AG10803 (cell line): ENCODE measurements at places on chromosomes 3 and 15.

DNA sequence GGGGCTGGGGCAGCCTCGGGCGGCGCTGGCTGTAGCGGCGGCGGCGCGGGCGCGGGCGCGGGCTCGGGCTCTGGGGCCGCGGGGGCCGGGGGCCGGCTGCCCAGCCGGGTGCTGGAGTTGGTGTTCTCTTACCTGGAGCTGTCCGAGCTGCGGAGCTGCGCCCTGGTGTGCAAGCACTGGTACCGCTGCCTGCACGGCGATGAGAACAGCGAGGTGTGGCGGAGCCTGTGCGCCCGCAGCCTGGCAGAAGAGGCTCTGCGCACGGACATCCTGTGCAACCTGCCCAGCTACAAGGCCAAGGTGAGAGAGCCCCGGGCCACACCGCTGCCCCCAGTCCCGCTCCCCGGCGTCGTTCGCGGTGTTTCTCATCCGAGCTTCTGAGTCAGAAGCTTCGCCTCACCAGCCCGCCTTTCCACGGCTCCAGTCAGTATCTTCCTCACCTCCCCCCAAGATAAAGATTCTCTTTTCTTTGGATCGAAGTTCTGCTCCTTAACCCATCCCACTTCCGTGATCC, 600 bp downstream of the FBXO45 start:
- peak; percentile 16 for DNase-seq

- DNase-seq, result no peak
Measured at GRCh38 chr3:62371720-62372591, 1.4 kb downstream of the FEZF2 start.

- DNase-seq, result no peak
Measured at GRCh38 chr3:149369991-149370866, 7.2 kb downstream of the TM4SF1 start.

- DNase-seq, result no peak
Measured at GRCh38 chr3:51379301-51379700, 5.8 kb upstream of the MANF start.

GRCh38 chr15:75713338-75713895, 769 bp upstream of the CSPG4 start:
- peak; percentile 25 for DNase-seq

DNA sequence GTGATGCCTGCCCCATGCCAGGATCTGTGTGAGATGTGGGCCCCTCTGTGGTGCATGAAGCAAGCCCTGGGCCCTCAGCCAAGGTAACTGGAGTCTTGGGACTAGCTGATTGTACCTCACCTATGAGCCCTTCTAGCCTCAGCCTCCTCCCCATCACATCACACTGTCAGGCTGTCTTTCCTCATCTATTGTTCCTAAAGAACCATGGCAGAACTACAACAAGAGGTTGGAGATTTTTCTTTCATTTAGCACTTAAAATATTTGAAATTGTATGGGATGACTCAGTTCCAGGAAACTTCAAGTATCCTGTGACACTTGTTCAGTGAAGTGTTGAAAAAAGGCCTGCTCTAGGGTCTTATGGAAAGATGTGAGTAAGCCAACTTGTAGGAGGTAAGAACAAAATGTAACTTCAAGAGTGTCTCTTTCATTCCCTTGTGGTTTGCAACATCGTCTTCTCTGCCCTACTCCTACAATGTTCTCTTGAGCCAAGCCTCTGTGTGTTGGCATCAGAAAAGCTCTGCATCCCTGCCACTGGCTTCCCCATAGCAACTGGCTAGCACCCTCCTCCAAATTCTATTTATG, 58.7 kb upstream of the TIPARP start:
- peak; percentile 88 for DNase-seq

DNA sequence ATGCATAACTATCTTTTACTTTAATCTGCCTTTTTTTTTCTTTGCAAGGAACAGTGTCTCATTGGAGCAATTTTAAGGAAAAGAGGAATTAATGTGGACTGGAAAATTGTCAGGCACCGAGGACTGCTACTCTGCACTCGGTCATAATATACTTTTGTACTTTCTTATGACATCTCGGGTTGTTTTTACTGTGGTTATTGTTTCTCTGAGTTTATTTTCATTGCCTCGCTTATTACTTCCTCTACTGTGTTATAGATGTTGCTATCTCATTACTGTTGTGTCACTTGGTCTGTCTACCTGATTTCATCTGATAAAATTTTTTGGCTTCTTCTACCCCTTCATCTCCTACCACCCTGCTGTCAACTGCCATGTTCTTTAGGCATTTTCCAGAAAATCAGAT, 213.5 kb upstream of the POU1F1 start:
- no peak for DNase-seq

DNA sequence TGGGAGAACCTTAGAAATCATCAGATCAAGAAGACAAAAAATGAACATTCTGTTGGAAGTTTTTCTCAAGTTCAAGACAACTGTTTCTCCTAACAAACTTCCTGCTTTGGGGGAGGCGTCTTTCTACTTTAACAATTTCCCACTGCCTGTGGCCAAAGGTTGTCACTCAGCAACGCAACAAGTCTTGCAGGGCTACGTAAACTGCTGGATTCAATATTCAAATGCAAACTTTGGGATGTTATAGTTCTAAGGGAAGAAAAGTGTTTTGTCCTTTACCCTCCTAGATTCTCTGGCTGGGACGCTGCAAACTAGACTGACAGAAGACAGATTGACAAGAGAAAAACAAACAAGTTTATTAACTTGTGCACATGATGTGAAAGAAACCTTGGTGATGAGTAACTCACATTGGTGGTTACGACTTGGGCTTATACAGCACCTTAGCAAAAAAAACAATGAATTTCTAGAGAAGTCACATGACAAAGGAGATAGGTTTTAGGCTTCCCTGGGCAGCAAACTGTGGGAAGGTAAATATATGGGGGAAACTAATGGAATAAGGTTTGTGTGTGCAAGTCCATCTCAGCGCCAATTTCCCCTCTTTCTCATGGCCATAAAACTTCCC, 34.0 kb upstream of the ARPIN start:
- no peak for DNase-seq

DNA sequence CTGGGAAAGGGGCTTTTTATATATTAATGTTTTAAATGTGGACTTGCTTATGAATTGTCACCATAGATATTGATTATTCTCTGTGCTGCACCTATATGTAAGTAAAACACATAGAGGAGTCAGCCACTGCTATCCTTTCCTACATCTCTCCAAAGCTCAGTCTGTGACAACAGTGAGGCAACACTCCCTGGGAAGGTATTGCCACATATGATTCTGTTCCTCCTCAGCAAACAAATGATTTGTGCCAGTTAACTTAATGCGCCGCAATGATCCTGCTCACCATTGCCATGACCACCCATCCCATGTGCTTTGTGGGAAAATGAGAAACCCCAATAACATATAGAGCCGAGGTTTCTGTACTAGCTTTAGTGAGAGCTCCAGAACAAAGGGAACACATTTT, 75.1 kb upstream of the FBN1 start:
- peak; percentile 81 for DNase-seq

- DNase-seq, result no peak
Measured at GRCh38 chr3:61154457-61155198, 96.6 kb downstream of the FHIT start.

GRCh38 chr15:42704492-42704926, 32.4 kb downstream of the CDAN1 start:
- DNase-seq, result peak; percentile 65

GRCh38 chr3:150439657-150440056, 31.6 kb downstream of the TSC22D2 start:
- peak; percentile 37 for DNase-seq

- no peak for DNase-seq
Measured at GRCh38 chr3:22920006-22920405, 283.1 kb upstream of the UBE2E2 start.

DNA sequence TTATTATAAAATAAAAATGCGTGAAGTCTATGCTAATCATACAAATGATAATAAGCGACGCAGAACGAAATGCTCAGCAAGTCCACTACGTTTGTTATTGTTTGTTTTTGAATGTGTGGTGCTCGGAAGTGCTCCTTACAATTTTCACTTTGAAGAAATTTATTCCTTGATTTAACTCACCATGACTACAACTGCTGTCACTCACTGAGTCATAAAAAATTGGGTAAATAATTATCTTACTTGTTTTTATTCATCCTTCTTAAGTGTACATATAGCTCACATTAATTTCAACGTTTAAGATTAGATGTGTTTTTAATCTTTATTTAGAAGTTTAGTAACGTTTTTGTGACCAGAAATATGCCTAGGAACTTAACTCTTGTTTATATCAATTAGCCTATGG, 66.7 kb upstream of the NANOGP8 start:
- DNase-seq, result no peak

- peak; percentile 59 for DNase-seq
Measured at GRCh38 chr15:79007066-79007465, 62.2 kb upstream of the CTSH start.

DNA sequence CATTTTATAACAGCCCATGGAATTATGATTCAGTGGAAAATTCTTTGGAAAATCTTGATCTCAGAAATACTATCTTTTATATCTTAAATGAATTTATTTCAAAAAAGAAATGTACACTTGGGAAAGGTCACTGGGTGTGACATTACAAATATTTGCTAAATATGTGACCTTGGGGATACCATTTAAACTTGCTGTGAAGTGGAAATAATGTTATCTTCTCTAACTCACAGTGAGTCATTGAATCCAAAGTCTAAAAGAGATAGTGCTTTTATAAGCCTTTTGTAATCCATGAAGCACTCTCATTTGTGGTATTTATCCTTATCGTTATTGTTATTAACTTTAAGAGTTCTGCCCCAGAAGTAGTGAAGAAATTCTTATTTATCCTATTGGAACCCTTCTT, 289.8 kb upstream of the SEMA6D start:
- DNase-seq, result no peak

DNA sequence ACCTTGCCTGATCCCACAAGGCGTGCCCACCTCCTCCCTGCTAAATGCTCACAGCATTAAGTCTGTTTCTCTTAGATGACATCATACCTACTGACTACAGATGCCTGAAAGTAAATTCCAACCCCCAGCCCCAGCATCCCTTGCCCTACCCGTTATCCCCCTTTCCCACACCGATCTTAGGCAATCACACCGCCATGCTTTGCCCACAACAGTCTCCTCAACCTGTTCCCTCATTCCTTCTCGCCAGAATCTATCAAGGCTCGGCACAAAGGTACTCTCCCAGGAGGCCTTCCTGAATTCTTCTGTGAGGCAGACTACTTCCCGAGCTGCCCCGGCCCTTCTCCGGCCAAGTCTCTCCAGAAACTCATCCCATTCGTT, 789 bp upstream of the SEC61A1 start:
- no peak for DNase-seq

- DNase-seq, result no peak
Measured at GRCh38 chr3:138135146-138135832, 3.1 kb upstream of the A4GNT start.

GRCh38 chr3:7407107-7407506, 546.2 kb downstream of the GRM7 start:
- DNase-seq, result no peak

DNA sequence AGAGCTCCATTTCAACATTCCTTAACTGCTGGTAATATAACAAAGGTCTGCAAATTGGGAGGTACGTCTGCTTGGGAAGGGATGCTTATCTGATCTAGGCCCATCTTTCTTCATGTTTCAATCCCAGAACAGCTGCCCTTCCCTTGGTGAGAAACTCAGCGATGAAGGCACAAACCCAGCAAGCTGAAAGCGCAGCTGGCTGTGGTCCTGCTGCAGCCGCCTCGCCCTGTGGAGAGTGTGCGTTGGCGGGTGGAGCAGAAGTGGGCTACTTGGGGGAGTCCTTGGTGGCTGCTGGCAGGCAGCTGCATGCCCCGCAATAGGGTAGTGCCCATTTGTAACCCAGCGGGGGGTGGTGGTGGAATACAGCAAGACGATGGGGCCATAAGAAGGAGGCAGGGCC, 160.6 kb upstream of the WNT5A start:
- DNase-seq, result no peak

GRCh38 chr3:152299249-152299976, 30.7 kb downstream of the MBNL1 start:
- no peak for DNase-seq

- no peak for DNase-seq
Measured at GRCh38 chr3:197464794-197465193, 91.0 kb downstream of the BDH1 start.

- no peak for DNase-seq
Measured at GRCh38 chr3:52558436-52558835, 22.0 kb downstream of the UQCC5 start.

GRCh38 chr15:41633609-41634008, 26.6 kb upstream of the MGA start:
- DNase-seq, result no peak

- DNase-seq, result no peak
Measured at GRCh38 chr3:135878501-135878900, 87.0 kb upstream of the PPP2R3A start.

GRCh38 chr3:86990012-86990733, 776 bp downstream of the VGLL3 start:
- DNase-seq, result no peak

GRCh38 chr3:160765211-160765610, 9.2 kb downstream of the PPM1L start:
- no peak for DNase-seq

DNA sequence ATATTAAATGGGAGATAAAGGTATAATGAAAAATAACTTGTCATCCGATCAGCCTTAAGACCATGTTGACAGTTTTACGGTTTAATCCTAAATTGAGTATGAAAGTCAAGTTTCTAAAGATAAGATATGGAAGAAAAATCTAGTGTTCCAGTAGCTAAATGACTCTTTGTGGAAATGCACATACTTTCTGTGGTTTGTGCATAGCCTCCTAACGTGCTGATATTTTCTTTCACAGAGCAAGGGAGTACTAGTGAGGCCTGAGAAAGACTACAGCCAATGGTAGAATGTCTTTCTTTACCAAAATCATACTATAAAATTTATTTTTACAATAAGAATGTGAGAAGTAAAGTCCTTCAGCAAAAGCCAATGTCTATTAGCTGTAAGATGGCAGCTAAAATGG, 430.6 kb upstream of the RGMA start:
- DNase-seq, result no peak

GRCh38 chr15:81302701-81303109, 21.2 kb downstream of the STARD5 start:
- no peak for DNase-seq

DNA sequence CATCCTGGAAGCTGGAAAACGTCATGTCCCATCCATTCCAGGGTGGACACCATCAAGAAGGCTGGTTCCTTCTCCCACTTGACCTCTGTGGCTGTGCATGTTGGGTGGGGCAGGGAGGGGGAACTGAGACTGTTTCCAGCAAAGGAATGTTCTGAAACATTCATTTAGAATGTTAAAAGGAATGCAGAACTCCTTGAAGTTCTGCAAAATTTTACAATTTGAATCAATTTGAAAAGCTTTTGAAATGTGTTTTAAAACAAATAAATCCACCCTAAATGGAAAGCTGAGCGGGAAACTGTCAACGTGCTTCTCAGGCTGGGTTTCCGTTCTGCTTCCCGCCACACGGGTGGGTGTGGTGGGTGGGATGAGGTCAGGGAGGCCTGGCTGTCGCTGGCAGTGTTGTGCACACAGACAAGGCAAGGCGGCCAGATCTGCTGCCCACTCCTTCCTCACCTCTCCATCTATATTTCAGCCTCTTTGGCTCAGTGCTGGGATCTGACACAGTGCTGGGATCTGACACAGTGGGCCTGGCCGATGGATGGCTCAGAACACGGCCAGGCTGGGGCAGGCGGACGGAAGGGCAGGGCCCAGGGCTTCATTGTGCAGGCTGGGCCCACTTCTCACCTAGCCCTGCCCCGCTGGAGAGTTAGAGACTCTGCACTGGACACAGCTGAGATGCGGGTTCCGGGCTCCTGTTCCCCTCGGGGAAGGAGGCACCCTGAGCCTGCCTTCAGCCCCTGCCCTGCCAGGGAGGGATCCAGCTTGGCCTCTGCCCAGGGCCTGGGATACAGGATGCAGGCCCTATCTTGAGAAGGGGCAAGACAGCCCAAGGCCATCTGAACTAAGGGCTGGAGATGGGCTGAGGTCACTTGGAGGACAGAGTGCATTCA, 110.4 kb downstream of the TMEM266 start:
- DNase-seq, result peak; percentile 67
